RWPE1 (cell line): ENCODE measurements at places on chromosomes 5 and 9.

DNA sequence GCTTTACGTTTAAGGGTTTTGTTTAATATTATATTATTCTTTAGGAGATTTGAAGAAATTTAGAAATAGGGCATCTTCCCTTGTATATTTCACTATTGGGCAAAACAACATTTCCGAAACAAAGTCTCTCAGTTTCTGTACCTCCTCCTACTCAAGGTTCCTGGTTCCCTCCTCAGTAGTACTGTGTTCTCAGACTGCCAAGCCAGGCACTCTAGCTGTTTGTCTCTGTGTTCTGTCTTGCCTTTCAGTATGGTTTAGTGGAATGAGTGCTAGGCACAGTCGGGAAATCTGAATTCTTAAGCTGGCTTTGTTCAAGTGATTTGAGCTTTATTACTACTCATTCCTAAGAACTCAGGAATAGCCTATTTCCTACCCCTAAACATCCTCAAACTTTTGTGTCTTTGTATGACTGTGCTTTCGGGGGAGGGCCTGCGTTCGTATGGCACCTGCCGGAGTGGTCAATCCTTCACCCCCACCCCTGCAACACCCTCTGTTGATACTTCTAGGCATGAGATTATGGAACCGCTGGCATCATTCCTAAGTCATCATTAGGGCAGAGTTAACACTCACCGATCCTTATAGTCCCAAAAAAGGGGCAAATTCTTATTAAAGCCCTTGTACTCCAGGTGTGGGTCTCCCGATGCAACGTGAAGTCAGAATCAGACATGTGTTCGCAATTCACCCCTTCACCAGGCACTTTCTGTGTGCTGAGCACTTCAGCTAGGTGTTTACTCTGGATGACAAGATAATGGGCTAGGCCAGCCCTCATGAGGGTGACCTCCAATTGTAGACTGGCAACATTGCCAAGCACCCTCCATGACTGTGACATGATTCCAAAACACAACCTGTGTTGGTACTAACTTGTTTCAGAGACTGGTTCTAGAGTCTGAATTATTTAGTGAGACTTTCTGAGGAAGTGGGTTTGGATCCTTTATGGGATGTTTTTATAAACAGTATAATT lies 24.5 kb downstream of the SNX18 start:
- no peak for DNase-seq

- peak; percentile 46 for DNase-seq
Observed at GRCh38 chr9:613771-614347, 227.6 kb upstream of the DMRT1 start.

DNA sequence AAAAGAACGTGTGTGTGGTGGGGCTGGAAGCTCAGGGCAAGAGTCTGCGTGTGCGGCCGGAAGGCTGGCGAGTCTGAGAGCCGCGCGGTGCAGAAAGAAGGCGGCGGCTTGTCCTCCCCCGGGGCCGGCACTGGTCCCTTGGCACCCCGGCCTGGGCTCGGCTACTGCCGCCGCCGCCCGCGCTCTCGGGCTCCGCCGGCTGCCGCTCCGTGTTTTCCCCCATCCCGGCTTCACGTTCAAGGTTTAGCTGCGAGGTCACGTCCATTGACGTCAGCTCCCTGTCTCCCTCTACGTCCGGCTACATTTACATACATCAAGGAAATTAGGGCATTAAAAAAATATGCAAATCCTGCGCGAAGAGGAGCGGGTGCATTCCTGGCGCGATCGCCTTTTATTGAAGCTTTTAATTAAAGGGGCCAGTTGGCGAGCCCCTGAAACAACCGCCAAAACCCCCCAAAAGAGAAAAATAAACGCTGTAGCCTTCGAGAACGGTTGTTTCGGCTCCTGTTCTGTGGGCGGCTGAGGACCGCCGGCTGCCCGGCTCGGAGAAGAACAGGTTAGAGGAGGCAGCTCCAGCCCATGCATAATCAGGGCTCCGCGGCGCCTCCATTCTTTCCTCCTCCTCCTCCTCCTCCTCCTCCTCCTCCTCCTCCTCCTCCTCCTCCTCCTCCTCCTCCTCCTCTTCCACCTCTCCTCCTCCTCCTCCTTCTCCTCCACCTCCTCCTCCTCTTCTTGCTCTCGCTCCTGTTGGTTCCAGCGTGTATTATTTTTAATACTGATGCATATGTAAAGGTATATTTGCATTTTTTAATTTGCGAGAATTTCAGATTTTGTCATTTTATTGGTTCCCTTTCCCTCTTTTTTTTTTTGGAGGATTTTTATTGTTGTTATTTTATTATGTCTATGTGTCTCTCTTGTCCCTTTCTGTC lies 207.0 kb downstream of the MEF2C start:
- no peak for DNase-seq

GRCh38 chr5:81254886-81255559 lies 21.9 kb downstream of the CKMT2 start:
- no peak for DNase-seq

DNA sequence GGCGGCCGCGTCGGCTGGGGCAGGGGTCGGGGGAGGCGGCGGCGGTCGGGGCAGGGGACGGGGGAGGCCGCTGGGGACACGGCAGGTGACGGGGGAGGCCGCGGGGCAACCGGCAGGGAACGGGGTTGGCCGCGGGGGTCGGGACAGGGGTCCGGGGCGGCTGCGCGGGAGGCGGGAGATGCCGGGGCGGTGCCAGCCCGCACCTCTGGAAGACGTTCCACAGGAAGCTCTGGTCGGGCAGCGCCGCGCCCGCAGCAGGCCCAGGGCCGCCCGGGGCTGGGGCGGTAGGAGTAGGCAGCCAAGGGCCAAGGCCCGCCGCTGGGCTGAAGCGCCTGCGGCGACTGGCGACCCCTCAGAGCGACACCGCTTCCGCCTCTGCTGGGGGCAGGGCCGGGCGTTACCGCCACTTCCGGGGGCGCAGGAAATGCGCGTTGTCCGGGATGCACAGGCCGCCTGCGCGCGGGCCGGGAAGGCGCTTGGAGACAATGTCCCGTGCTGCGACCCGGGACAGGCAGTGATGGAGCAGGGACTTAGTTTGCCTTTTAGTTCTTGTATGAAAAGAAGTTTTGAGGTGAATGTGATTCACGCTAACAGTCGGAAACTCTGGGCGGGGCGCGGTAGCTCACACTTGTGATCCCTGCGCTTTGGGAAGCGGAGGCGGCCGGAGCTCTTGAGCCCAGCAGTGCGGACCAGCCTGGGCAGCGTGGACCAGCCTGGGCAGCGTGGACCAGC lies 110.0 kb upstream of the LPCAT1 start:
- DNase-seq: peak; percentile 59

DNA sequence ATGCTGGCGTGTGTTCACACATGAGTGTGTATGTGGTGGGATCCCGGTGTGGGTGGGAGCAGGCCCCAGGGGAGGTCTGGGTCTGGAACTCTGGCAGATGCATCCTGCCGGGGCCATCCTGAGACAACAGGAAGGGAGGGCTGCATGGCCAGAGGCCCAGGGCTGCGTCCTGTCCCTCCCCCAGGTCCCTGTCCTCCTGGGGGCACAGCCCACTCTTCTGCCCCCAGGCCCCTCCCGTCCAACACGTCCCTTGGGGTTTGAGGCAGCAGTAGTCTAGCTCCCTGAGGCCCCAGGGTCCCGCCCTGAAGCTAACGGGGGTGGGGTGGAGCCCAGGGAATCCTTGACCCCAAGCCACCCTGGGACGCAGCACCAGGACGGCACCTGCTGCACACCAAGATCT lies 16.6 kb downstream of the FLT4 start:
- DNase-seq: no peak

- DNase-seq: no peak
Observed at GRCh38 chr5:137901011-137901817, 12.0 kb downstream of the PKD2L2 start.

DNA sequence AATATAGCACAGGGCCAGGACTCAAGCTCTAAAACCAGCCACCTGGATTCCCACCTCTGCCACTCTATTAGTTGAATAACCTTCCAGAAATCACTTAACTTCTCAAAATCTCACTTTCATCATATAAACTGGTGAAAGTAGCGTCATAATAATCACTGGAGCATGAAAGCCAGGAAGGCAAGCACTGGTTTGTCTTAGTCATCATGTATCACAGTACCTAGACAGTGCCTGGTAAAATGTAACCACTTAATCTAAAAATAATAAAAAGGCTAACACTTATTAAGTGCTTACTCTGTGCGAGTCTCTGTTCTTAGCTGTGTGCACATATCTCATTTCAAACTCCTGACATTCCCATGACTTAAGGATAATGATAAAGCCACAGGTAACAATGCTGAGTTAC lies 109.4 kb downstream of the ASTN2 start:
- DNase-seq: no peak

- no peak for DNase-seq
Observed at GRCh38 chr5:66002415-66002814, 76.0 kb downstream of the ERBIN start.

GRCh38 chr5:75512383-75513074 lies 838 bp downstream of the POLK start:
- DNase-seq: no peak

GRCh38 chr5:126973193-126973592 lies 57.2 kb downstream of the MARCHF3 start:
- DNase-seq: no peak

- no peak for DNase-seq
Observed at GRCh38 chr9:121857928-121858327, 206.5 kb downstream of the DAB2IP start.

DNA sequence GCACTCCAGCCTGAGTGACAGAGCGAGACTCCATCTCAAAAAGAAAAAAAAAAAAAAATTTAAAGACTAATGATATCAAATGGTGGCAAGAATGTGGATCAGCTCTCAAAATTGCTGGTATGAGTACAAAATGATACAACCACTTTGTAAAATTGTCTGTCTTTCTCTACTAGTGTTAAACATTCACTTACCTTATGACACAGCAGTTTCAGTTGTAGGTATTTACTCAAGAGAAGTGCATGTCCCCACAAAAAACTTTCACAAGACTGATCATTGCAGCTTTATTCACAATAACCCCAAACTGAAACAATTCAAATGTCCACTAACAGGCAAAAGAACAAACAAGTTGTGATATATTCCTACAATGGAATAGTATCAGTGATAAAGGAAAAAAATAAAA lies 14.7 kb upstream of the CETN3 start:
- no peak for DNase-seq

DNA sequence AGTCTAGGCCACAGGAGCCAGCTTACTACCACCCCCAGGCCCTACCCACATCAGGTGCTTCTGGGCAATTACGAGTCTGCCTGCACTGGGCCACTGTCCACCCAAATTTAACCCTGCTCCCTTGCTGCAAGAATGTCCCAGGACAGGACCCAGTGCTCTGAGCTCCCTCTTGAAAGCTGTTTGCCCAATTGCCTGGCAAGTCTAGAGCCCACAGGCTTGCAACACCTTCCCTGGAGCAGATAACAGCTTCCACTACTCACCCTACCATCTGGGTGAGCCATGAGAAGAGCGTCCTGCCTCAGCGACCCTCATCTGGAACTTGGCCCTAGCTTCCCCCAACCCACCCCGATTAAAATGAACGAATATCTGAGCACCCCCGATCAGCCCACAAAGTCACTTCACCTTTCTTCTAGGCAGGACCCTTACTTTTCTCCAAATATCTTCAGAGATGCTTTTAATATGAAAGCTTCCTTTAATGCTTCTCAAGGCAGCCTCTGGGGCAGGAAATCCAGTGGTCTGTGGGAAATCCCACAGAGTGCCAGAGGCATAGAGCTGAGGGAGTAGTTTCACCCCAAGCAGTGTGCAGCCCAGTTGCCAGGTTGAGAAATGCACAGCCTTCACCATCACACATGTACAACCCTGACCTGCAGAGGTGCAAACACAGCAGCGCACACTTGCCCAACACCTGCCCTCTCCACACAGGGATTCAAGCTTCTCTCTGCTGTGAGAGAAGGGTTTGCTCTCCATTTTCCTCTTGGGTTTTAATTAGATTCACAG lies 10.6 kb downstream of the ACSL6 start:
- DNase-seq: no peak

GRCh38 chr9:85502815-85503655 lies 238.7 kb downstream of the AGTPBP1 start:
- DNase-seq: no peak

- DNase-seq: no peak
Observed at GRCh38 chr5:101425339-101425859, 522.3 kb upstream of the ST8SIA4 start.

DNA sequence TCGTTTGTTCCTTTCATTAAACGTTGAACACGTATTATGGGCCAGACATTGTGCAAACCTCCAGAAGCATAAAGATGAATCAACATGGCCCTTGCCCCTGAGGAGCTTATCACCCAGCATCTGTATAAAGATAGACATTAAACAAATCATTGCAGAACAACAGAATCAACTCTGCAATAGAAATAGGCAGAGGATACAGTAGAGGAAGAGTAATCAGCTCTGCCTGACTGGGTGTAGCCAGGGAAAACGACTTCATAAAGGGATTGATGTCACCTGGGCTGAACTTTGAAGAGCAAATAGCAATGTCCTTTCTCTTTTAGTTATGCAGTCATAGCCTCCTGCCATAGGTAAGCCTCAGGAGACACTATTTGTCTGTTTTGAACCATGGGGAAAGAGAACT lies 13.4 kb downstream of the RGS7BP start:
- DNase-seq: no peak

GRCh38 chr5:177608243-177609075 lies 8.5 kb downstream of the B4GALT7 start:
- no peak for DNase-seq

DNA sequence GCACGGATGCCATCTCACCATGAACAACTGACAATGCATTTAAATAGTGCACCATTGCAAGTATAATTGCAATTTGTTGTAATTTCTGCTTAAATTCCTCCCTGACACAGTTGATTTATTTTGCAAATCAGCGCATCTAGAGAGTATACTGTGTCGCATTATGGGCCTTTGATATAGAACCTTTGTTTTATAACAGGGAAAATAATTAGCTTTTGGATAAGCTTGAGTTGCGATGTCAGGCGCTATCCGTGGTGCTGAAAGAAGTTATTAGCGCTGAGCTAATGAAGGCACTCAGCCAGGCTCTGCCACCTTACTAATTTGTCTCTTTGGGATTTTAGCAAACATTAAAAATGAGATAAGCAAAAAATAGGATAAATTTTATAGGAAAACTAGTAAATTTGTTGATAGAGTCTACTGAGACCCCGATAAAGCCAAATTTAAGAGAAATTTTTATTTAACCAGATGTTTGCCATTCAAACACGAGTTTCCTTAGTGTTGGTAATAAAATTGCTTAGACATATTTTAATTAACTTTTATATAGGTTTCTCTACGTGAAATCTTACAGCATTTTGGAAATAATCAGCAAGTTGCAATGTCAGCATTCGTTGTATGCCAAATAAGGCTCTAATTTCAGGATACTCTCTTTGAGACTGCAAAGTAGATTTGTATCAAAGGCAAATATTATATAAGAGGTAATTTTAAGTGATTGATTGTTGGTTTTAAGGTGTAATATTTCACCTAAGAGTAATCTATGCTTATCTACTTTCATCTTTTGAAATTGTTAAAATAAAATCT lies 355.5 kb downstream of the TLR4 start:
- peak; percentile 8 for DNase-seq

- DNase-seq: no peak
Observed at GRCh38 chr5:73215531-73215890, 42.5 kb downstream of the TMEM174 start.

GRCh38 chr9:28909526-28909925 lies 1336.2 kb upstream of the C9orf72 start:
- DNase-seq: no peak
